ENCODE measurements at places on chromosomes 2 and 18.

DNA sequence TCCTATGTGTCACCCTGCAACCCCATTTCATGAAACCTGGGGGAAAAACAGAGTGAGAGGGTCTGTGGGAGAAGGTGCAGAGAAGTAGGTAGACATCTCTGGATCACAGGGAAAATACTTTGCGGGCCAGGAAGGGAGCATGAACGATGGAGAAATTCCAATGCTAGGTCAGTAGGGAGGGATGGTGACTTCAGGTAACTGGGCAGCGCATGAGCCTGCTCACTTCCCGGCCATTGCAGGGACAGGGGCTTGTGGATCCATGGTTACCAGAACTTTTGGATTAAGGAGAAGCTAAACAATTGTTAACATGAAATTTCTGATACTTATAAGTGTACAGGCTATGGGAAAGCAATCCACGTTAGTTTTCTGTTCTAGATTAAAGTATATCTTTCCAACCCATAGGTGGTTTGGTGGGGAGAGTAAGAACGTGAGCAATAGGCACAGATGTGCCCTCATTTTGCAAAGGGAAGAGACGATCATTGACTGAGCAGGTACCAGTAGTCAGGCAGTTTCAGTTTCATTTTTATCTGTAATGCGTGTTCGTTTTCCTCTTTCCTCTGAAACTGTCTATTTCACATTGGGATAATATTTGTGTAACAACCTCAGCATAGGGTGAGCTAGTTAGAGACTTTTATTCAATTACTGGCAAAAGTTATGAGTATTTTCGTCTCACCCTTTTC lies 65.0 kb downstream of the NYAP2 start:
- DNase-seq = no peak

DNA sequence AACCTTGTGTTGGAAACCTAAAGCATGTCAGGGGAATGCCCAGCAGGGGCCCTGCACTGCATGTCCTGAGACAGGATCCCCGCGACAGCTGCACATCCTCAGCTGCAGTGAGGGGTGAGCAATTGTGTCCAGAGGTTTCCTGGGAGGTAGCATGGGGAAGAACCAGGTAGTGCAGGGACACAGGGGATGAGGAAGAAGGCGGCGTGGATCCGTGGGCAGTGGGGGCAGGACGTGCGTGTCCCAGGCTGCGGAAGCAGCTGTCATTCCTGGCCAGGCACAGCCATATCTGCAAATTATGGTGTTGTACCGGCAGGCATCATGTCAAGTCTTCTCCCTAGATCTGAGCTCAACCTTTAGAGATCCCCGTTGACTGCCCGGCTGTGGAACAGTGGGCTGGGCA lies 238.2 kb upstream of the MYT1L start:
- DNase-seq = no peak

- no peak for DNase-seq
These were observed 406.6 kb downstream of the NYAP2 start for GRCh38 chr2:225806105-225806504.

DNA sequence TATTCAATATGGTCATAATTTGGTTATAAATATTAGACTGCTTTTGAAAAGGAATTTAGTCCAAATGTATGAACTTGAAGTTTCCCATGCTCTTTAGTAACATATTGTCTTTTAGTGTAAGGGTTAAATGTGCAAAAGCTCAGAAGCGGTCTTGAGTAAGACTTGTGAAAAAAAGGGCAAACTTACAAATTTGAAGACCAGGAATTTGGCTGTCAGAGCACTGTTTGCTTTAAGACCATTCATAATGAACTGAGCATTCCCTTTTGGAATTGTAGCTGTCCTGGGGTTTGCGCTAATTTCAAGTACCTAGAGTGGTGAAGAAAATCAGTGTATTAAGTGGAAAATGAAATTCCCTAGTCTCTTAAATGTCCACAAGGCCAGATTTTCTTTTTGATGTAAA lies 6.9 kb upstream of the ZEB2 start:
- no peak for DNase-seq

GRCh38 chr18:10121786-10122515 lies 208.1 kb downstream of the VAPA start:
- DNase-seq = no peak
